Right renal cortex interstitium (tissue), 3 donors: ENCODE measurements at places on chromosomes 13 and 19. TPM values are rescaled to one million over a fixed set of nuclear protein-coding genes. Genes with fewer than 3 reads are reported as not detected.

Gene SLC17A7
- polyA plus RNA-seq = 0.33 TPM

Gene PLVAP
- polyA plus RNA-seq = 167 TPM

Gene MCF2L
- 26.3 TPM for polyA plus RNA-seq

Gene PGLYRP2
- polyA plus RNA-seq = not detected

Gene IGFL4
- 0.06 TPM for polyA plus RNA-seq

Gene PLPP2
- 3.0 TPM for polyA plus RNA-seq

Gene SMG9
- 40.5 TPM for polyA plus RNA-seq

Gene C1QTNF9B
- polyA plus RNA-seq = 0.60 TPM

Gene ZNF699
- polyA plus RNA-seq = 6.7 TPM

Gene FGF21
- not detected for polyA plus RNA-seq

Gene ZNF492
- polyA plus RNA-seq = 3.3 TPM

Gene CYP2A7
- not detected for polyA plus RNA-seq

Gene COX6B2
- polyA plus RNA-seq = 0.97 TPM

Gene RFPL4A
- polyA plus RNA-seq = not detected

Gene HIPK4
- polyA plus RNA-seq = 0.07 TPM

Gene IZUMO2
- 0.28 TPM for polyA plus RNA-seq

Gene DAND5
- not detected for polyA plus RNA-seq

Gene OR7D2
- 0.06 TPM for polyA plus RNA-seq

Gene SIGLEC5
- polyA plus RNA-seq = 0.51 TPM

Gene CACNA1A
- polyA plus RNA-seq = 1.7 TPM

Gene ZNF813
- 7.6 TPM for polyA plus RNA-seq

Gene ZNF223
- 12.7 TPM for polyA plus RNA-seq

Gene SPACA4
- not detected for polyA plus RNA-seq

Gene CCDC194
- 0.83 TPM for polyA plus RNA-seq

Gene EID2
- polyA plus RNA-seq = 24.3 TPM
